ENCODE measurements at places on chromosomes 3 and 15.

GRCh38 chr15:52496776-52497470, 31.8 kb downstream of the MYO5A start:
- DNase-seq = no peak

- no peak for DNase-seq
Measured at GRCh38 chr3:129412542-129413198, 15.8 kb downstream of the EFCAB12 start.

DNA sequence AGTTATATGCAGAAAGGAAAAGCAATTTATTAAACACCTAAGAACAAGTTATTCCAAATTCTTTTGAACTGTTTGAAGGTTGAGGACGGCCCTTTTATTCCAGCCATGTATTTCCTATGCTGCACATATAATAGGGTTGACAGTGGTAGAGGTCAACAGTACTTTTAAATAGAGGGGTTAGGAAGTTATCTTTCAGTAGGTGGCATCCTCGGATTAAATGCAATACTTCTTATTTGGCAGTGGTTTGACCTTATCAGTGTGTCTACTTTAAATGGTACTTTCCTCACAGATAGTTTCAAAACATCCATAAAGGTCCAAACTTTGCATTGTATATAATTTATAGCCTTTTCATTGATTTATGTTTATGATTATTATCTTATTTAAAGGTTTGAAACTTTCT, 558.7 kb downstream of the TUSC7 start:
- no peak for DNase-seq

DNA sequence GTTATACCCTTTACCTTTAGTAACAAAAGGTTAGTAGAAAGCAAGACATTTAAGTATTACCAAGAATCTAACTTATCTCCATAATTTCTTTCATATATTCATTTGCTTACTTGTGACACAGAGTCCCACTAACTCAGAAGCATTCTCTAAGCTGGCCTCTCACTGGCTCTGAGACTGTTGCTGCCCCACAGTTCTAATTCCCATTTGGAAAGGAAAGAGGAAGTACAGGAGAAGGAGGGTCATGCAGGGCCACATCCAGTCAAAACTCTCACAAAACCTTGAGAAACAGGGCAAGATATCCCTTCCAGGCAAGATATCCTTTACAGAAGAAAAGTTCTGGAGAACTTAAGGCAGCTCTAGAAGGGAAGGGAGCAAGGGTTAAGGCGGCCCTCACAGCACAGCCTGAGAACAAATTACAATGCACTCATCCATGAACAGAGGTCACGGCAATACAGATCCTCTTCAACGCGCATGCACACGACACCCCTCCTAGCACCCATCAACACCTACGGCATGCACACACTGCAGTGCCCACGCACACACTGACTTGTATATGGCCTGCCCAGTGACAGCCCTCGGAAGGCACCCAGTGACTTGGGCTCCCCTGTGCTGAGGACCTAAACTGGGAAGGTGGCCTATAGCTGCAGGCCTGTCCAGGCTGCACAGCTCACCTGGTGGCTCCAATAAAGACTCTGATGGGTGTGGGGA, 13.0 kb upstream of the MYO5C start:
- no peak for DNase-seq

- DNase-seq = no peak
Measured at GRCh38 chr3:194321693-194322640, 29.2 kb downstream of the CPN2 start.

DNA sequence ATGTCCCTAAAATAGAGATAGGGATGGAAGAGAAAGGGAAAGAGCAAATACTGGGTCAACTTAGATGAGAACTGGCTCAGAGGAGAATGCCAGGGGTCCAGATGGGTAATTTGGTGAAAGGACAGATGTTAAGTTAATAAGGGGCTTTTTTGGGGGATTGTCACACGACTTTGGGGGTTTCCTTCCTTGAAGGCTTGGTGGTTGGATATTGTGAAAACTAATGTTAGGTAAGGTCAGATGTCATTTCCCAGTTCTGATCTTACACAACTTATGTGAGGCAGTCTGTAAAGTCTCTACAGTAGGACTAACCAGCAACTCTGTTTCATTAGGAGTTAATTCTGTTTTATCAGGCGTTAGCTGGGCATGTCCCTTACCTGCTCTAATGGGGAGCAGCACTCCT, 231.1 kb downstream of the NR2F2 start:
- no peak for DNase-seq

Data from C1 segment of cervical spinal cord (tissue), 14 donors.